ENCODE measurements at places on chromosomes 13 and 19.

DNA sequence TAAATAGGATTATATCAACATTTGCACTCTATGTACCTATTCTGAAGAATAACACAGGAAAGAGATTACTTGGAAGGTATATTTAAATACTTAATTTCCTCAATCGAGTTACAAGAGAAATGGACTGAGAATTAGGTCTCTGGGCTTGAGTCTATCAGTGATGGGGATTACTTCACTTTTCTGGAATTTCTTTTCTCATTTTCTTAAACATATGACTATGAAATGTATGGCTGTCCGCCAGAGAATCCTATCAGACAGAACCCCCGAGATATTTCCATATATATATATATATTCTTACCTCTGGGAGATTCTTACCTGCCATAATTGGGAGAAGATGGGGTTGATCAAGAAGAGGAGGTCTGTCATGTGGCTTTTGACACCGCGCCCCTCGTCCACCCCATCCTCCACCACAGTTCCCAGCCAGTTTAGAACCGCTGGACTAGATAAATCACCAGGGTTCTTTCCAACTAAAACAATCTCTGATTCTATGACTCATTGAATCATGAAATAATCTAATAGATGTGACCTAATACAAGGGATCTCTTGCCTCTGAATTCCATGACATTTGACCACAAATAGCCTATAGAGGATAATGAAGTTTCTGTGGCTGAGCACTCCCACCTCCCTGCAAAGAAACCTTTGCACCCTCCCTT is 231.3 kb downstream of the TBC1D4 start:
- no peak for DNase-seq

DNA sequence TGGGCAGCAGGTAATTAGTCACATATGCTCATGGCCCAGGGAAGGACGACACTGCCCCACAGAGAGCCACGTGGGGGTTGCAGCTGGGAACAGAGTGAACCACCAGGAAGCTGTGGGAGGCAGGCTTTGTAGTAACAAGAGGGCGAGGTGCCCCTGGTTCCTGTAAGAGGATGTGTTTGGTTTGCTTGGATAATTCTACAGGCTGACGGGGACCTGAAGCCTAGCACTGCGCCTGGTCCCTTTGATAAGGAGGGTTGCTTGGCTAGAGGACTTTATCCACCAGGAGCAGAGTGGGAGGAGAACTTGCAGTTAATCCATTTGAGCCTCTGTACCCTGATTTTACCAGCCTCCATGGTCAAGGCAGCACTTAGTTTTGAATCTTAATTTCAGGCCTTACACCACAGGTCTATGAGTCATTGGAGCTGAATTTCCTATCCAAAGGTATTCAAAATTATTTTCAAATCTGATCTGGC is 67.4 kb upstream of the CLDN10 start:
- no peak for DNase-seq

- peak; percentile 37 for DNase-seq
These were observed 4.9 kb upstream of the NWD1 start for GRCh38 chr19:16714702-16715287.

DNA sequence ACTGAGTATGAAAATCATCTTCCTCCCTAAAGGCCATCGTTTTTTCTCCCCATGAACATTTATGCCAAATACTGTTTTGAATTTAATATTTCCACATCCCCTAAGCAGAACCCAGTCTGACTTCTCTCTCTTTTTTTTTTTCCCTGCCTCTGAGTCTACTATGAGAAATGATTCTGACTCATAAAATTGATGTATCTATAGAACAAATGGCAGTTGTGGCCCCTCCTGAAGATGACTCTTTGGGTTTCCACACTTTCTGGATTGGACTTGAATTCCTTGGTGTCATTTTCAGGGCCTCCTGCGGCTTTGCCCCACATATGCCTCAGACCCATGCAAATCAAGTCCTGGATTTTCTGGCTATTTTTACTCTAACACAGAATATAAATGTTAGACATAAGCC is 22.7 kb upstream of the NAXD start:
- no peak for DNase-seq

- DNase-seq, result no peak
These were observed 17.4 kb upstream of the ZNF543 start for GRCh38 chr19:57302727-57303401.

DNA sequence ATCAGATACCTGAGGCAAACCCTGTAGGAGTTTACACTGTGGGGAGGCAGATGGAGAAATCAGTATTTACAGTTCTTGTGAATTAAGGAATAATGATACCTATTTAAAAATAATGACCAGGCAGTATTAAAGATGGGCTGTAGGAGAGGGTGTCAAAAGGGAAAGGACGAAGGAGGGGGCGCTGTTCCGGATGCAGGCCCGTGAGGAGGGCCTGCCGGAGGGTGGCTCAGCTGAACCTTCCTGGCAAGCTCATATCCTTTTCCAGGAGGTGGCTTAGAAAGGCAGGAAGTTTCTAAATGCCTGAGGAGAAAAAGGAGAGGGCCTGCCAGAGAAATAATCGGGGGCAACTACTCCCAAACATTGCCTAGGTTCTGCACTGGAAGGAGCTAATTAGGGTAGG is 46.6 kb downstream of the MBNL2 start:
- no peak for DNase-seq

DNA sequence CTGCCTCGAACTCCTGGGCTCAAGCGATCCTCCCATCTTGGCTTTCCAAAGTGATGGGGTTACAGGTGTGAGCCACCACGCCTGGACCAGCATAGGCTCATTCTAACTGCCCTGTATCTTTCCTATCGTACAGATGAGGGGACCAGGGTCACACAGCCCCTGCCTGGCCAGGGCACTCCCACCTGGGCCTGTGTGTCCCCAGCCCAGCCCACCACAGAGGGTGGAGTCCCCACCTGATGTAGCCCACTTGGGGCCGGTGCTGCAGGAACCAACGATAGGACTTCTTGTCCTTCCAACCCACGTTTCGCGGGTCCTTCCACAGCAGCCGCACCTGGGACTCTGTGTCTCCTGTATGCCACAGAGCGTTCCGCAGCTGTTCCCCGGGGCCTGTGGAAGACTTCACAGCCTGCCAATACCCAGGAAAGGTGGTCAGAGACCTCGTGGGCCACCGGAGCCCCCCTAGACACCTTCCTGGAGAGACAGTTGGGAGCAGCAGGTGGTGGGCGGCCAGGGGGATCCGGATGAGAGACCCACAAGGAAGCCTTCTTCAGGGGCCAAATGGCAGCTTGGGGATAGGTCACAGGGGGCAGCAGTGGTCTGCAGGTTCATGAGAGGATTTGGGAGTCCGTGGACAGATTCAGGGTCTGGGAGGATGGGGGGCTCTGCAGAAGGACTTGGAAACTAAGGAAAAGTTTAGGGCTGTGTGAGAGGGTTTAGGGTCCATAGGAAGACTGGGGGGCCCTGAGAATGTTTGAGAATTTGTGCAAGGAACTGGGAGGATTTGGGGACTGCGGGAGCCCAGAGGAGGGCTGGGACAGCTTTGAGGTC is 6.9 kb downstream of the COMP start:
- no peak for DNase-seq

GRCh38 chr13:67147342-67148133 is 82.6 kb downstream of the PCDH9 start:
- DNase-seq, result no peak

GRCh38 chr19:22332924-22333323 is 46.7 kb downstream of the ZNF729 start:
- DNase-seq, result no peak

GRCh38 chr19:41434450-41434849 is 5.3 kb downstream of the DMAC2 start:
- no peak for DNase-seq

GRCh38 chr19:290372-291005 is 714 bp downstream of the PLPP2 start:
- DNase-seq, result no peak

GRCh38 chr13:74479124-74479523 is 344.9 kb upstream of the KLF12 start:
- no peak for DNase-seq

GRCh38 chr19:7489609-7490044 is 792 bp upstream of the PEX11G start:
- no peak for DNase-seq

- DNase-seq, result no peak
These were observed 40.7 kb downstream of the COMP start for GRCh38 chr19:18750295-18750970.

DNA sequence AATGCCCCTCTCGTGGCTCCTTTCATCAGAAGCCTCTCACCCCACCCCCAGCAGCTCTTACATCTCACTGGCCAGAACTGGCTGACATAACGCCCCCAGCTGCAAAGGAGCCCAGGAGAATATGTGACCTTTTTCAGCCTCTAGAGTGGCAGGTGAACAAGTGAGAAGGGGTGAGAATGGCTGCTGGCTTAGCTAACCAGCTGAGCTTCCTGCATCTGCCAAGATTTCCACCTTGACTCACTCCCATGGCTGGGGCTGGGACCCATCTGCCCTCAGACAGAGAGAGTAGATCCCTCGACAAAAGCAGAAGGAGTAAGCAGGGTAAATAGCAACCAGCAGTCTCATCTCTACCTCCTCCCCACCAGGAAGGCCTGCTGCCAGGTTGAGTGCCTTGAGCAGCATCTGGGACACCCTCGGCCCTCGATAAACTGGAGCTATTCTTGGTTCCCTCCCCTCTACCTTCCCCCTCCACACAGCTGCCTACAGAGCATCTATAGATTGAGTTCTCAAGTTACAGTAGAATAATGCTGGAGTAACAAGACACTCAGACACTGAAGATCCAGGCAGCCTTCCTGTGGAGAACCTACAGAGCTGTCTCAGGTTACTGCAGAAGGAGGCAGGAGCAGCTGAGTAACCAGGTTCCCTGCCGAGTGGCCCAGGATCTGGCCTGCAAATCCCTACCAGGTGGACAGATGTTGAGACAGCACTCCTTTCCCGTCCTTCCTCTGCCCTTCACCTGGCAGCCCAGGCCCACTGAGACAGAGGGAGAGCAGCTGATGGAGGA is 15.5 kb downstream of the KASH5 start:
- DNase-seq, result peak; percentile 46

GRCh38 chr19:49141352-49141751 is 13.8 kb downstream of the HRC start:
- DNase-seq, result no peak

- peak; percentile 6 for DNase-seq
These were observed at the start of gene ENOX1 for GRCh38 chr13:43786766-43787517. ENOX1 (minus strand) TSS chr13:43786972.

GRCh38 chr19:46514589-46515289 is 19.1 kb upstream of the PNMA8B start:
- DNase-seq, result no peak

DNA sequence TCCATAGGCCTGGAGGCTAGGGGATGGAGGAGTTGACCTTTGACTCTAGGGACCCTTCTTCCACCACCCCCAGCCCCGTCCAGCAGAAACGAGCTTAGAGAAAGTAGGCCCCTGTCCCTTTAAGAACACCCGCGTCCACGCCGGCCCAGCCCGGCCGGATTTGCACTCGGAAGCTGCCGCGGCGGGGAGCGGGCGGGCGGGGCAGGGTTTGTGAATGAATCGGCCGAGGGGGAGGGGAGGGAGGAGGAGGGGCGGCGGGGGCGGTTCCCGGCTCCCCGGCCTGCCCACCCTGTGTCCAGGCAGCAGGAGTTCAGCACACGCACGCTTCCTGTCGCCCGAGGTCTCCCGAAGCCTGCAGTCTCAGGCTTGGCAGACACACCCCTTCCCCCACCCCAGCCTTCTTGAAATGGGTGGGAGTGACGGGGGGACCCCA is 1.5 kb downstream of the UNC13A start:
- no peak for DNase-seq

- peak; percentile 64 for DNase-seq
These were observed at the start of gene PDE4A for GRCh38 chr19:10420444-10421239. PDE4A (plus strand) TSS chr19:10420538; CDS start chr19:10420765, 227 bp downstream.

- peak; percentile 64 for DNase-seq
These were observed at the start of gene DHDH for GRCh38 chr19:48933382-48933932. DHDH (plus strand) TSS chr19:48933699; CDS start chr19:48933722, 23 bp downstream.

DNA sequence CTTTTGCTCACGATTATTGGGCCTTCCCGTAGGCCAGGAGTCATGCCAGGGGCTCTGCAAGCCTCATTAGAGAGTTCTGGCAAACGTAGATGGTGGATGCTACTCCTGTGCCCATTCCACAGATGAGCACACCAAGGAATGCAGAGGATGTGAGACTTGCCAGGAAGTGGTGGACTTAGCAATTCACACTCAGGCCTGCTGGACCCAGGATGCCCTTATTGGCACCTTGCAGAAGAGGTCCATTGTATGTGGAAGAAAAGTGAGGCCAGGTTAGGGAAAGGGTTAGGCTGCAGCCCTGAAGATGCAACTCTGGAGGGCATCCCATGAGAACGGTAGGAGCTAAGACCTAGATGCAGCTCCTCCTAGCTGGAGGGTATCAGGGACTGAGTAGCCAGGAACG is 5.9 kb downstream of the UNC13A start:
- DNase-seq, result no peak

- peak; percentile 86 for DNase-seq
These were observed at the start of gene PIP5K1C for GRCh38 chr19:3700242-3701032. PIP5K1C (minus strand) TSS chr19:3700468; CDS start chr19:3700390, 78 bp downstream.

GRCh38 chr13:28716511-28716910 is 2.3 kb downstream of the SLC46A3 start:
- no peak for DNase-seq

DNA sequence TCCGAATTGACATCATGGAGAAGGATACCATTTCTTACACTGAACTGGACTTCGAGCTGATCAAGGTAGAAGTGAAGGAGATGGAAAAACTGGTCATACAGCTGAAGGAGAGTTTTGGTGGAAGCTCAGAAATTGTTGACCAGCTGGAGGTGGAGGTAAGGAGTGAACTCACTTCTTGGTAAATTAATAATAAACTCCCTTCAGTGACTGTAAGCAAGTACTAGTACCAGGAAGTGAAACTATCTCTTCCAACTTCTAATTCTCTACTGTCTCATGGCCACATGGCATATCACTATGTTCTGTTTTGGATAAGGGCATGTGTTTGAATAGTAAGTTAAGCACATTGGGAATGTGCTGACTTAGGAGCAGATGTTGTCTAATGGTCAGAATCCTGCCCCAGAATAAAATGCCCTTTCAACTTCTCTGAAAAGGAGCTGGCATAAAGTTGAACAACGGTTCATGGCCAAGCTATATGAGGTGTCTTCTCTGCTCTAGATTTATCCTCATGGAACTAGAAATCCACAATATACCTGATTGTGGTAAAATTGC is 13.4 kb downstream of the OLFM4 start:
- DNase-seq, result no peak

Data from stimulated activated naive B cell treated with anti-CD40 and anti-IgM and Interleukin-4, amounts not matched to agents 10 μg/mL and 1 μg/mL and 100 μg/mL, for 72 hours (primary cell).